ENCODE measurements at places on chromosomes 7 and 10.

DNA sequence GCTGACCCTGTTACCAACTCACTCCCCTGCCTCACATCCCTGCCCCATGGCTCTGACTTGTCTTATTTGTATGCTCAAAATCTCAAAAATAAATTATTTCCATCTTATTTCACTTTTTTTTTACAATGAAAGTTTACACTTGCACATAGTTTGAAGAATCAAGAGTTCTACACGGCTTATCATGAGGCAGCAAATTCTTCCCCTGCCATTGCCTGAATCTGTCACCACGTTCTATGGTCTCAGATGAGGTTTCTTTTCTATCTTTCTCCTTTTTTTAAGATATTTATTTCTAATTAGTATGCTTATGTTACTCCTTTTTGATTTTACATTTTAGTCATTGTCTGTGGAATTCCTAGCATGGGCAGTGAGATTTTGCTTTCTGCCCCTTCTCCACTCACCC lies 28.4 kb downstream of the ARHGAP22 start:
- no peak for DNase-seq

GRCh38 chr10:98076086-98076485 lies 45.7 kb upstream of the CRTAC1 start:
- DNase-seq = no peak

DNA sequence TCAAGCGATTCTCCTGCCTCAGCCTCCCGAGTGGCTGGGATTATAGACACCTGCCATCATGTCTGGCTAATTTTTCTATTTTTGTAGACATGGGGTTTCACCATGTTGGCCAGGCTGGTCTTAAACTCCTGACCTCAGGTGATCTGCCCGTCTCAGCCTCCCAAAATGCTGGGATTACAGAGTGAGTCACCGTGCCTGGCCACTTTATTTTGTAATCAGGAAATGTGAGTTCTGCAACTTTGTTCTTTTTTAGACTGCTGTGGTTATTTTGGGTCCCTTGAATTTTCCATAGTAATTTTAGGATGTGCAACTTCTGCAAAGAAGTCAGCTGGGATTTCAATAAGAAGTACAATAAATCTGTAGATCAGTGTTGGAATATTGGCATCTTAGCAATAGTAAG lies 96.8 kb downstream of the CYTH3 start:
- no peak for DNase-seq

- DNase-seq = no peak
Measured at GRCh38 chr10:60433684-60434083, 44.0 kb upstream of the ANK3 start.

GRCh38 chr7:38585572-38586354 lies 45.4 kb downstream of the AMPH start:
- DNase-seq = no peak

DNA sequence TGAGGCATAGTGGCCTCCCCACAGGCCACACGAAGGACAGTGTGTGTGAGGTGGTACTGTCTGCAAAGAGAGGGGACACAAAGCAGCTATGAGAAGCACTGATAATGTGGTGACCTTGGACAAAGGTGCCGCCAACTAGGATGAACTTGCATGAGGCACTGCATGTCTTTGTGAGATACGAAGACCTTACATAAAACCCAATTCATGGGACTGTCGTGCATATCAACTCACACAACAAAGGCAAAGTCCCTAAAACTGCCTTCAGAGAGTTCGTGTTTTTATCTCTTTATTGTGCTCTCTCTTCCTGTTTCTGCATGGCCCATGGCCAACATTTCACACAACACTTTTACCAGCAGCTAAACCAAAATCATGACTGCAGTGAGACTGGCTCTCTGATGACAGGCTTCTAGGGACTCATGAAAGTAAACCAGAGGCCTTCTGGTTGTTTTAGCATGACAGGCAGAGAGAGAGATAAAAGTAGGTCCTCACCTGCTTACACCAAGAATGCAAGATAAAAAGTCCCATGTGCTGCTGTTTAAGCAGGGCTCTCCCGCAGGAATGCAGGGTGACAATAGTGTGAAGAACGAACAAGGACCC lies 347.8 kb downstream of the ELMO1 start:
- no peak for DNase-seq

- no peak for DNase-seq
Measured at GRCh38 chr7:22255342-22255741, 101.6 kb downstream of the RAPGEF5 start.

DNA sequence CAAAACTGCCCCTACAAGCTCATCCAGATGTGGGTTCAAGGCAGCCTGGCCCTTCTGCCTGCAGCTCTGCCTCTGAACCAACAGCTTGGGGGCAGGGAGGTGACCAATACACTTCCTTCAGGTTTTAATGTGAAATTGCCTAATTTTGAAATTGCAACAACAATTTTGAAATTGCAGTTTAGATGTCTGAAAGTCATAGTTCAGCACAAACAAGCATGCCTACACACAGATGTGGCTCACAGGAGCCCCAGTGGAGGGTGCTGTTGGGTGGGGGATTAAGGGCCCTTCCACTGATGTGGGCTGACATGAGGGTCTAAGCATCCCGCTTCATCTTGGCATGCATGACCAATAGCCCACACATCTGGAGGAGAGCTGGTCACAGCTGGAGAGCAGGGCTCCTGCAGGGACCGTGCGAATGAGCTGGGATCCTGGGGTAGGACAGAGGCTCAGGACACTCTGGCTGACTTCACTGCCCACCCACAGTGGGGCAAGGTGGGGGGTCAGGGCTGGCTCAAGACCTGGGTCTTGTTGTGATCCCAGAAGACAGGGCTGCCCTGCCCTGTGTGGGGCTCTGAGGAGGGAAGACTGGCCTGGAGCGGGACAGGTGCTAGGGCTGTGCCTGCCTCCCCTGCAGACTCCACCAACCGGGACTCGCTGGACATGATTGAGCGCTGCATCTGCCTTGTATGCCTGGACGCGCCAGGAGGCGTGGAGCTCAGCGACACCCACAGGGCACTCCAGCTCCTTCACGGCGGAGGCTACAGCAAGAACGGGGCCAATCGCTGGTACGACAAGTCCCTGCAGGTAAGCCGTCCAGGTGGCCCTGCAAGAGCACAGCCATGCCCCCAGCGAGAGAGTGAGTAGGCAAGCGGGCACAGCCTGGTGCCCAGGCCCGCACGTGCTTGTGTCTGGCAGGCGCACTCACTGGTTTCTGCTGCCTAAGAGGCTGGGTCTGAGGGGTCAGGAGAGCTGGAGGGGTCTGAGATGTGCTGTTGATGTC lies 32.3 kb downstream of the CHAT start:
- no peak for DNase-seq

DNA sequence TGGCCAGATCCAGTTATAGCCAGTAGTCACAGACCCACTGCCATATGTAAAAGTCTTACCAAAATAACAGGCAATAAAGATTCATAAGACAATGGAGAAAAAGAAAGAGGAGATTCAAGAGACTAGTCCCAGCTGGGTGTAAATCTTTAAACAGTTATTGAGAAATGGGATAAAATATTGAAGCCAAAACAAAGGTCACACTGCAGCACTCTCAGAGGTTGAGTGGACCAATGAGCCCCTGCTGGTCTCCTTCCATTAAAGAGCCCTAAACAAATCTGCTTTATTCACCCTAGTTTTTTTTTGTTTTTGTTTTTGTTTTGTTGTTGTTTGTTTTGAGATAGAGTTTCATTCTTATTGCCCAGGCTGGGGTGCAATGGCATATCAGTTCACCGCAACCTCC lies 98.8 kb downstream of the JMJD1C start:
- DNase-seq = no peak

GRCh38 chr10:103127241-103127640 lies 65.8 kb downstream of the NT5C2 start:
- no peak for DNase-seq

DNA sequence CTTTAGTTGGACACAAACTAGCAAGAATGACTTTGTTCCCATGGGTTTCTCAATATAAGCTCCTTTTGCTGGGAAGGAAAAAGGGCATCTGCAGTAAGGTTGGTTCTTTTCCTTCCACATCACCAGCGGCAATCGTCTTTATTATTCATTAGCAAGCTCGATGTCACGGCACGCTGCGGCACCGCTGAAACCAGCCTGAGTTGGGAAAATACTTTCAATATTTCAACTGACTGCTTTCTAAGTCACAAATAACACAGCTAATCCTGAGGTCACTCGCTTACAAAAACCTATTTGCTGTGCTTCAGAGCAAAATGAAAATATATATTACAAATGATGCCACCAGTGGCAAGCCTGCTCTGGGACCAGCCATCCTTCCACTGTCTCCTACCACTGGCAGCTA lies 585.8 kb downstream of the DNAJB6 start:
- no peak for DNase-seq

GRCh38 chr10:131909929-131910328 lies 9.1 kb downstream of the PPP2R2D start:
- no peak for DNase-seq
